ENCODE measurements at places on chromosomes 4 and X.

DNA sequence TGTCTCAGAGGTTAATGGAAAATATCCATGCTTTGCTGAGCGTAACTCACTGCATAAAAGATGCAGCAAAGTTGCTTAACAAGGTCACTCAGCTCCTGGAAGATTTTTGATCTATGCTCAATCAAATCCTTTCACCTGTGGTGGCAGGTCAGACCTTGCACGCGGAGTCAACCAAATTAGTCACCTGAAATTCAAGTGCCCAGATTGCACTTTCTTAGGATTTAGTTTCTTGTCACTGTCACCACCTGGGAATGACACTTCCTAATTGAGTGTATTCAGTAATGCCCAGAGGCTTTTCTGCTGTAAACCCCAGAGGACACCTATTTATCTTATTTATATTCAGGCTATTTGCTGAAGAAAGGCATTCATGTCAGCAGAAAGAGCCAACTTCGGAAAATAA, 215.8 kb upstream of the SMIM31 start:
- no peak for DNase-seq

- no peak for DNase-seq
Observed at GRCh38 chr4:27791640-27792039, 931.0 kb downstream of the STIM2 start.

DNA sequence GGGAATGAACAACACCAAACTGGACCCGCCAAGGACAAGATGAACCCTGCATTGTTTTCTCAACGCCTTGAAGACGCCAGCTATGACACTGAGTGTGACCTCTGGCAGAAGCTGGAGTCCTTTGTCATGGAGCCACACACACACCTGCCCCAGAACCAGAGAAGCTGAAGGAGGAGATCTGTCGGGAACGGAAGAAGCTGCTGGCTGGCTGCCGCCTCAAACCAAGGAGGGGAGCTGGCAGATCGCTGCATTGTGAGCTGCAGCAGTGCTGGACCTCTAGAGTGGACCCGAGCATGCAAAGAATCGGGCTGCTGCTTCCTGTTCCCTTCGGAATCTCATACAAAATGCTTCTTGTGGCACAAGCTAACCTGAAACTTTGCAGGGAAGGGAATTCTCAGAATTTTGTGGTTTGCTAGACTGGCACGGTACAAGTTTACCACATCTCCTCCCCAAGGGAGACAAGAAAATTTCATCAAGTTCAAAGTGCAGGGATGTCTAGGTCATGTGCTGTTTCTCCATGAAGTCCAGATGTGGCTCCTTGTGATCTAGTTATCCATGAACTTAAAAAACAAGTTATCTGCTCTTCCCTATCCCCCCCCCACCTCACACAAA, 23.4 kb upstream of the GLRB start:
- DNase-seq, result no peak

- DNase-seq, result no peak
Observed at GRCh38 chr4:101989551-101989950, 199.0 kb downstream of the BANK1 start.

GRCh38 chr4:77045490-77045889, 30.3 kb downstream of the CCNI start:
- no peak for DNase-seq

DNA sequence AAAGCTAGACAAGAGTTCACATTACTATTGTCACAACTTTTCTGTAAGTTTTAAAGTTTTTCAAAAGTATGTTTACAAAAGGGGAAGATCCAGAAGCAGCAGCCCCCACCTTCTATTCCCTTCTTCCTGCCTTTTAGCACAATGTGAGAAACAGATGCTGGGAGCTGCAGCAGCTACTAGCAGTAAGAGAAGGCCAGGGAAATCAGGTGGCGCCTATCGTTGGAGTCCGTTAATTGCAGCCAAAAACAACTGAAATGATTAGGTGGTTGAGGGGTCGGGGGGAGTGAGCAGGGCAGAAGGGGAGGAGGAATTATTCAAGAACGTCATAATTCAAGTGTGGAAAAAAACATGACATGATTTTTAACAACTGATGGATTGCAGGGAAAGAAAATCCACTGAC, 27.4 kb downstream of the FRYL start:
- no peak for DNase-seq

DNA sequence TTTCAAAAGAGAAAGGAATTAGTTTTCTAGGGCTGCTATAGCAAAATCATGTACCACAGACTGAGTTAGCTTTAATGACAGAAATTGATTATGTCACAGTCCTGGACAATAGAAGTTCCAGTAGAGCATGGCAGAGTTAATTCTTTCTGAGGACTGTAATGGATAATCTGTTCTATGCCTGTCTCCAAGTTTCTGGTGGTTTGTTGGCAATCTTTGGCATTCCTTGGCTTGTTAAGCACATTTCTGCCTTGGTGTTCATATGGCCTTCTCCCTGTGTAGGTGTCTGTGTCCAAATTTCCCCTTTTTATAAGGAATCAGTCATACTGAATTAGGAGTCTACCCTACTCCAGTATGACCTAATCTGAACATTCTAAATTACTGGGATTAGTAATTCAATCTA, 336.1 kb upstream of the PABPC4L start:
- DNase-seq, result no peak

Data from right hindlimb (tissue), 1 donor.